ENCODE measurements at places on chromosomes 11 and 22. TPM values are rescaled to one million over a fixed set of nuclear protein-coding genes. Genes with fewer than 3 reads are reported as not detected.

Gene GNAZ
- 5.0 TPM for polyA plus RNA-seq

DNA sequence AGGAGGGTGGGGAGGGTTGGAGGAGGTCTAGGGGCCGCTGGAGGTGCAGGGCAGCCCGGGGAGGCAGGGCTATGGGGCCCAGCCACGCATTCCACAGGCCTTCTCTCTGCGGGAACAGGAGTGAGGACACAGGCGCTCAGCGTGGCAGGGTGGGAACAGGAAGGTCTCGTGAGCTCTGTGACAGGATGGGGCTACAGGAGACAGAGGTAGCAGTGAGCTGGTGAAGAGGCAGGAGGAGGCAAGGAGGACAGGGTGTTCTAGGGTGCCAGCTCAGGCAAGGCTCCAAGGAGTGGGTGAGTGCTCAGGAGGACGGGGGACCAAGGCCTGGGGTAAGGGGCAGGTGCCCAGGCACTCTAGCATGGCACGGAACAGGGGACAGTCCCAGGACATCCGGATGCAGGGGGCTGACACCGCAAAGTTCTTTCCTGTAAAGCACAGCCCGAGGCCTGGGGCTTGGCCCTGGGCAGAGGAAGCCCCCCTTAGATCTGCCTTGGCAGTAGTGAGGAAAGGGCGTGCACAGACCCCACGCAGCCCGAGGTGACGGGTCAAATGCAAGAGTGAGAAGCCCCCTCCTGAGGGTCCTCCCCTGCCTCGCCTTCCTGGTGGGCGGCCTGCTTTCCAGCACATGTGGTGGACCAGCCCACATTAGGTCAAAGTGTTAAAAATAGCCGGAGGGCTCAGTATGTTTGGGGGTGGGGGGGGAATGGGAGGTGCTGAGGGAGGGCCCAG lies 4.7 kb upstream of the NEAT1 start:
- no peak for DNase-seq

DNA sequence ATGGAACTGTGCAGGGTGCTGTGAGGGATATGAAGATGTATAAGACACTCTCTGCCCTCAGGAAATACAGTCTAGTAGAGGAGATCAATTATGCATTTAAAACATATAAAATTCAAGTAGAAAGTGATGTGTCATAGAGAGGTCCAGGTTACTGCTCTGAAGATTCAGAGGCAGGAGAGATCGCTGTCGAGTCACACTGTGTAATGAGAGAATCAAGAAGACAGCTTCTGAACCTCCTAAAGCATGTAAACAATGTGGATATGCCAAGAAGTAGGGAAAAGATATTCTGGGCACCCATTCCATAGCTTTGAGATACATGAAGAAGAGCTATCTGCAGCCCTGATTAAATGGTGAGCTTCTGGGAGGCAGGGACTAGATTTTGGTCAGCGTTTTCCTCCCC lies 16.7 kb downstream of the SSH3 start:
- no peak for DNase-seq

Gene PANX3
- not detected for polyA plus RNA-seq
